HCEC 1CT (cell line): ENCODE measurements at places on chromosomes 5 and 9.

DNA sequence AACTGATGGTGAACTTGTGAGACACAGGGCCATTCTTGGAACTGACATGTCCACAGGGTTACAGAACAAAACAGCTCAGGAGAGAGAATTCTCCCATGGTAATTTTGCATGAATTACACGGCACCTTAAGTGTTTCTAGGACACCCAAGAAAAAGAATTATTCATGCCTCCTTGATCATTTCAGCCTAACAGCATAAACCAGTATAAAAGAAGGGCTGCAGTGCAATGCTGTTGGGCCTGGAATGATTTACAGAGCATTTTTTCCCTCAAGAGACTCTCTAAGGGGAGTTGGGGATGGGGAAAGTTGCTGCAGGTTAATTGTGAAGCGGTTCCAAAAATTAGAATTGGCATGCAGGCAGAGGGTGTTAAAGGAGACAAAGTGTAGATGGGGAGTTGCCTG lies 136.4 kb upstream of the FBXL7 start:
- DNase-seq: no peak

GRCh38 chr5:101036778-101037177 lies 133.7 kb upstream of the ST8SIA4 start:
- no peak for DNase-seq

GRCh38 chr9:120873512-120873911 lies 3.5 kb downstream of the PHF19 start:
- DNase-seq: peak; percentile 5

DNA sequence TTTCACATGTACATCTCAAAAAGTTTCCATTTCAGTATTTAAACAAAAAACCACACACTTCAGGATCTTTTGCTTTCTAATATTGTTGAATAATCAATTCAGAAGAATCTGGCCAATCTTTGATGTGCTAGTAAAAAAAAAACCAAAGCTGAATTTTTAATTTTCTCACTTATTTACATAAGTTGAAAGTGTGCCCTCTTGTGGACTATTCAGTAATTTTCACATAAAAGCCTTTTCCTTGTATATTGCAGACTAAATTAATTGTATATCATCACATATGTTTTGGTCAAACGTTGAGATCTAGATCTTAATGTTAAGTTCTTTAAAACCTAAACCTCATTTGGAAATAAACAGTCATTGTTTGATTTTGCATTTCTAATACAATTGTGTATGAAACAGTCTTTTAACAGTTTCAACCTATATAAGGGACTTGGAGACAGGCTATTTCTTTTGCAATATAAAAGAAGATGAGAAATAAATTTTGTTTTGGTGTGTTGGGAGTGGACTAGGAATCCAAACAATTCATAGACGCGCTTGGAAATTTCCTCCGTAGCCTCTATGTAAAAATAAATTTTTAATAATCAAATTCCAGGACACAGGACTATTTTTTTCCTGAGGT lies 68.1 kb downstream of the NIPBL start:
- DNase-seq: peak; percentile 67

GRCh38 chr5:126002222-126002897 lies 420.8 kb upstream of the GRAMD2B start:
- DNase-seq: peak; percentile 83

GRCh38 chr9:118170032-118170955 lies 466.1 kb downstream of the TLR4 start:
- DNase-seq: peak; percentile 7

GRCh38 chr5:76765249-76765648 lies 49.3 kb downstream of the F2R start:
- DNase-seq: peak; percentile 92

DNA sequence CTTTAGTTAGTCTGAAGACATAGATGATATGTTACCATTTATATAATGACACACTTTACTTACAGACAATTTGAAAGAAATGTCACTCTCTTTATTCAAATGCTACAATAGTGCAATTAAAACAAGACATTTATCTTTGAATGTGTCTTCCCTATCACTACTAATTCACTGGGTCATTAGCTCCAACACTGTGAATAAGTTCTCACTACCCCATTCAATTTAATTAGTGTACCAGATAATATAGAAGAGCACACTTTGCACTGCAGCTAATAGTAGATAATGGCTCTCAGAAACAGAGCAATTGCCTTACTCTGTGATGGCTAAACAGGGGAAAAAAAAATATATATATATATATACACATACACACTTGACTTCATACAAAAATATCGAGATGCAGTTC lies 497.0 kb downstream of the DTWD2 start:
- DNase-seq: no peak

DNA sequence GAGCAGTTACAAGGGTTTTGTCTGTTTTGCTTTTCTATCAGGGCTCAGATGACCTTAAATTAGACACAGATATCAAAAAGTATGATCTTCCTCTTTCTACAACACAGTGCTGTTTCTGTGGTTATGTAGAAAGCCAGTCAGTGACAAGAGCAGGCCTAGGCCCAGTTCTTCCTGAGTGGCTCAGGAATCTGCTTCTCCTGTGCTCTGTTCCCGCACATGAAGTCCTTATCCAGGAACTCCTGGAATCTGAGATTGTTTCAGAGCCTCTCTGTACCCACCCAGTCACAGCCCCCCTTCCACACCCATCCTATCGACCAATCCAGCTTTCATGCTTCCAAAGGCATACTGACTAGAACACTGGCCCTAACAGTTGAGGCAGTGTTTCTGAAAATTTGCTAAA lies 40.4 kb upstream of the SMU1 start:
- no peak for DNase-seq

- no peak for DNase-seq
These were observed 63.0 kb downstream of the PBX3 start for GRCh38 chr9:125810161-125810560.

GRCh38 chr5:95027151-95027721 lies 257.7 kb downstream of the MCTP1 start:
- DNase-seq: peak; percentile 54

GRCh38 chr5:130032807-130033206 lies 128.5 kb downstream of the CHSY3 start:
- DNase-seq: no peak

DNA sequence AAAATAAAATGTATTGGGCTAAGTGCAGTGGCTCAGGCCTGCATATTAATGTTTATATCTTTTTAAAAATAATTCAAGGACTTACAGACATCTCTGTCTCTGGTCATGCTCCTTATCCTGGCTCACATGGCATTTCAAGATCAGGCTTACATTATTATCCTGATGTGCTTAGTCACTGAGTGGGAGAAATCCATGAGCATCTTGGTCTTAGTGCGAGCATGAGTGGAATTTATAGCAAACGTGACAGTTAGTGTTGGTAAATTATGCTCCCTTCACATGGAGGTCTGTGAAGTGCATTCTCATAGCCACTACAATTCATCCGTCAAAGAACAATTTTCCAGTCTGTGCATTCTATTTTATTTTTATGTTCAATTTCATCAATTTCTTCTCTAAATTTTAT lies 237.8 kb upstream of the EDIL3 start:
- no peak for DNase-seq

DNA sequence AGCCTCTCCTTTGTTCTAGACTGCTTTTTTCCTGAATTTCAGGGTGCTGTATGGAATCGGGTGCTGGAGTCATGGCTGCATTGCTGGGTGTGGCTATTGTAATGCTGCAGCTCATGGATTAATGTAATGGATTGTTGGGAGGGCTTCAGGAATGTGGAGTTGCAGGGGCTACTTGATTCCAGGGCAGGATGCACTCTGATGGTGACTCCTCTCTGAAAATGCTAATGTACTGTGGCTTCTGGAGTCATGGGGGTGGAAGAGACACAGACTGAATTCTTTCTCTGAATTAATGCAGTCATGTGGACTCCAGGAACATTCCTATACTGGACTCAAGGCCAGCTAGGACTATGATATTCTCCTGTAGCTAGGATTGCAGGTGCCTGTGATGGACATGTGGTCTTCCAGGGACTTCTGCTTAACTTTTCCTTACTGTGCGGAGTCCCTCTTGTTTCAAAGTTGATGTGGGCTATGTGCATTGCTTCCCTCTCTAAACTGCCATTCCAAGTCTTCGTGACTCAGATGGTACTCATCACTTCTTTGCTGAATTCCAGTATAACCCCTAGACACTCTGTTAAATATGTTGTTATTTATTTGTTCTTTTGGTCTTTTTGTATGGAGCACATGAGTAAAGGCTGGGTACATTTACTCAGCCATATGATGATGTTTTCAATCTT lies 396.2 kb downstream of the KCTD16 start:
- peak; percentile 88 for DNase-seq

GRCh38 chr9:90099262-90099963 lies 494.6 kb downstream of the GADD45G start:
- no peak for DNase-seq

DNA sequence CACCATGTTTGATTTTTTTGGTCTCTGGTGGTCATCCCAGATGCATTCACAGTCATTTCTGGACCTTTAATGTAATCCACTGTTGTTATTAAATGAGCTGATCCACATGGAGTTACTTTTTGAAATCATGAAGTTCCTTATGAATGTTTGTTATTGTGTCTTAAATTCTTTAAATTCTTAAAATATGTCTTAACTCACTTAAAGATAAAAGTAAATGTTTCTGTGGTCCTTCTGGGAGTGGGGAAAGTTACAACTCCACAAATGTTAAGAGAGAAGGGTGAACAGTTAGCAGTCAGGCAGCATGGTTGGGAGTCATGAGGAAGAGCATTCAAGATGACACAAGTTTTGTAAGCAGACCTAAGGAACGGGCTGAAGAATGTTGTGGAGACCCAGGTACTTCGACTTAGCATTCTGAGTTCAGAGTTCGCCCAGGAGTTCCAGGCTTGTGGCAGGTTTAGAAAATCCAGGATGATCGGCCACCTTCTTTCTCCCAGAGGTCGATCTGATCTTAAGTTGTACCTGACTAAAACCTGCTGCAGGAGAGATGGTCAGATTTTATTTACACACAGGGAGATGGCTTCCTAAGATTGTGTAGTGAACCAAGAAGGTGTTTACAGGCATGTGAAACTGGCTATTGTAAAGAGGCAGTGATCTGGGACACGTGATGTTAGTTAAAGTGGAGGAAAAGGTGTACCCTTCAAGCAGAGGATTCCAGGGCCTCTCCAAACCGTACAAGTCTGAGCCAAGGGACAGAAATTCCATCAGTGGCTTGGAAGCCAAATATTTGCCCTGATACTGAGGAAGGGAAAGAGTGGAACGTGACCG lies 17.2 kb downstream of the SLC1A1 start:
- no peak for DNase-seq

DNA sequence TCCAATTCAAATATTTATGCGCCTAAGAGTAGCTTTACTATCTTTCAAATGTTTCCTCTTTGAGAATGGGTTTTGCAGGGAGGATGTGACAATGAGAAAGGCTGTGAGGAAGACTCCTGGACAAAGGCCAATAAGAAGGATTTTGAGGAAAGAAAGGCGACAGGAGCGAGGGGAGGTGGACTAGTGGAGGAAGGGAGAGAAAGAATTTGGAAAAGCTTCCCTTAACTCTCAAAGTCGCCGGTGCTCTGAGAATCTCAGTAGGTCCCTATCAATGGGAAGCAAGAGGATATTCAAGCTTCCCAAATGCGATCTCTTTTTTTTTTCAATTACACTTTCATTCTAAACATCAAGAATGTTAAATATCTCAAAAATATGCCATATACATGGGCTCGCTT lies 2.8 kb upstream of the CDC20B start:
- no peak for DNase-seq

GRCh38 chr5:4995014-4995413 lies 145.1 kb upstream of the ADAMTS16 start:
- DNase-seq: no peak

- DNase-seq: no peak
These were observed 86.0 kb downstream of the TRIO start for GRCh38 chr5:14229181-14229580.

GRCh38 chr5:136424835-136425584 lies 59.7 kb upstream of the TRPC7 start:
- no peak for DNase-seq

DNA sequence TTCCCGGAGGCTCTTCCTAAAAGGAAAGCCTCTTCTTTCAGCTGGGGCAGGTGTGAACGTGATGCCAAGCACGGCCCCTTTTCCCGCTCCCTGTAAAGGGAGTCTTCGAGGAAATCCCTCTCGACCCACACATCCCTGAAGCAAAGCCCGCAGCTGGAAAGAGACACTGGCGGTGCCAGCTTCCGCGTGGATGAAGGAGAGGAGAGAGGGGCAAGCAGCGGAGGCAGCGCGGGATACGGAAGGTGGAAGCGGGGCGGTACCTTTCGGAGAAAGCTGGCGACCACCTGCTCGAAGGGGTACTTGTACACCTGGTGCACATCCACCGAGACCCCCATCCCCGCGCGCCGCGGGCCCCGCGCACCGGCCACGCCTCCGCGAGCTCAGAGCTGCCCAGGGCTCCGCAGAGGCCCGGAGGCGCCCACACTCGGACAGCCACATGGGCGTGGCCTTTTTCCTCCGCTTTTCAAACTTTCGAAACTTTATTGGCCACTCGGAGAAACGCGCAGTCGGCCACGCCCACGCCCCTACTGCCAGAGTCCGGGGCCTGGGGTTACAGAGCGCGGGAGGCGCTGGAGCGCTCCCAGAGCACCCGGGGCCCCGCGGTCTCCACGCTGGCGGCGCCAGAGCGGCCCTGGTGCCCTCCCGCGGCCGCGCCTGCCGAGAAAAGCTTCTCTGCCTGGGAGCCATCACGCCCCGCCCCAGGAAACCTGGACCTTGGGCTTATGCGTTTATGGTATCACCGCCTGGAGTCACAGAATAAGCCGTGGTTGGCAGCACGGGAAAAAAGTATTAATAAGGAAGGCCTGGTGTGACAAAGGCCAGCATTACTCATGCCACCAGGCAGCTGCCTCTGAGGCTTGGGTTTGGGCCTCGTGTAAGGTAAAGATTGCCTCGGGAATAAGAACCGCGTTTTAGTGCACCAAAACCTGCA lies at the start of gene PRELID2:
PRELID2 (minus strand) TSS at position 426 of the 931 bp plus-strand sequence; CDS start at position 335, 91 bp downstream.
- DNase-seq: peak; percentile 91

DNA sequence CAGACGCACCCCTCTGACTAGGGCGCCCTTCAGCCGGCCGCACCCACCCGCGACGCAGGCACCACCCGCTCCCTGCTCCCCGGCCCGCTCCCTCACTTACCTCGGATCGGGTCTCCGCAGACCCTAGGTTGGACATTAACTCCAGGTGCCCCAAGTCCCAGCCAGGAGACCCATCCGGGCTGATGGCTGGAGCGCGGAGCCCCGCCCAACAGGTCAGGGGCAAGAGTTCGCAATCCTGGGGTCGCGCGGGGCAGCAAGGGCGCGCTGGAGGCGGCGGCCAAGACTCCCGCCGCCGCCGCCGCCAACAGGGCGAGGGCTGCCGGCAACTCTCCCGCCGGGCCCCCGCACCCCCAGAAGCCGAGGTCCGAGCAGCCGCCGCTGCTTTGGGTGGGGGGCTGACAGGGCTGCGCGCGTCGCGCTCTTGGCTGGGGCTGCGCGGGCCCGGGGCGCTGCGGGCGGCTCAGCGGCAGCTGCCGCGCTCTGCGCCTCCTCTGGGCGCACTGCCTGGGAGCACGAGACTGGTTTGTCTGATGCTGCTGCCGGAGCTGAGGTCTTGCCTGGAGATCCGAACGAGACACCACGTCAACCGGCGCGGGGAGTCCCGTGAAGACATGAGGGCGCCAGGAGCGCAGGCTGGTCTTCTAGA lies at the start of gene GDNF:
GDNF (minus strand) TSS at position 635 of the 646 bp plus-strand sequence. CDS start 5,245 bp downstream, outside the sequence.
- DNase-seq: peak; percentile 39

GRCh38 chr5:156783092-156783491 lies 67.0 kb upstream of the PPP1R2B start:
- no peak for DNase-seq

GRCh38 chr5:17828681-17829080 lies 194.4 kb downstream of the TAF11L14 start:
- DNase-seq: no peak
